ENCODE measurements at places on chromosomes 6 and 20. TPM values are rescaled to one million over a fixed set of nuclear protein-coding genes. Genes with fewer than 3 reads are reported as not detected.

DNA sequence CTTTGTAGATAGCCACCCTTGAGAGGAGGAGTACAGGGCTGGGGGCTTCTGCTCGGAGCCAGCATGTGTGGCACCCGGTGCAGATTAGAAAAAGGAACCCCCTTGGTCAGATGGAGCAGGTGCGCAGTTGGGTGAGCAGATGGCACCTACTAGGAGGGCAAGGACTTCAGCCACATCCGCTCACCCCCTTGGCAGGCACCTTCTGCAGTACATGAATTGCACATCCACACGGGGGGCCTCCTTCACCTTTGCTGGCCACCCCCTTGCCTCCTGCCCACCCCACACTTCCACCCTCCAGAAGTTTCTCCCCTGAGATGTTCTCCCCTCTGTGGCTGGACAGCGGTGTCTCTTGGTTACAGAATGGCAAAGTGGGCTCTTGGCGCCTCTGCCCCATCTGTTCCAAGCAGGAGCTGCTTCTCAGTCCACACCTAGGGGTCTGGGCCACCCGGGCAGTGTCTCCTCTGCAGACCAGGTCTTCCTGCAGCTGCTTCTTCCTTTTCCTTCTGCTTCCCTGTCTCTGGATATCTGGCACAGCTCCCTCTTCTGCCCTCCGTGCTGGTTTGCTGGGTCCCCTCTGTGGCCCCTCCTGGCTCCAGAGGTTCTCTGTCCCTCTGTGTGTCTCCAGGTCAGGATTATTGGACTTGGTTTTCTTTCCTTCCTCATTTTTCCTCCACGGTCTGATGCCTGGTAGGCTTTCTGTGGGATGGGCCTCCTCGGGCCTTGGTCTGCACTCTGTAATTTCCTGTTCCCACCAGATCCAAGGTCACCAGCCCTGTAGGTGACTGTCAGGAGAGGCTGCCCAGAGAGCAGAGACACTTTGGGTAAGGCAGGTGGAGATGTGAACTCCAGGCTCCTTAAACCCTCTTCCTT, 4.1 kb downstream of the MDFI start:
- no peak for DNase-seq

GRCh38 chr6:168362276-168362990, 42.9 kb upstream of the DACT2 start:
- no peak for DNase-seq

DNA sequence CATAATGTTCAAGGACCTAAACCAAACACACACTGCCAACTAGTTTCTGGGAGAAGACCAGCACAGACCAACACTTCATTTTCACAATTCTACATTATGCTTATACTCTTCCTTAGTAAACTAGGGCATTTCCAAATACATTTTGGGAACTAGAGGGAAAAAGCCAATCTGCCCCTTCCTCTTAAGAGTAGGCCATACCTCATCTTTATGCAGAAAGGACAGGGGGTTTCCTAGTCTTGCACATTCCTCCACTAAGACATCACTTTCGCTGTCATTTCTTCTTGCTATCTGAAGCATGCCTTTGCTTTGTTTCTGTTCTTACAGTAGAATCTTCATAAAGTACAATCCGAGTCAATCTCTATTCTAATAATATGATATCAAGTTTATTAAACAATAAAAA, 105.7 kb downstream of the SMLR1 start:
- no peak for DNase-seq

The ARFGEF3 gene
- total RNA-seq = 0.18 TPM

The CHRNA4 gene
- total RNA-seq = 145 TPM

The GRM1 gene
- total RNA-seq = not detected

The SUMO4 gene
- 1.1 TPM for total RNA-seq

DNA sequence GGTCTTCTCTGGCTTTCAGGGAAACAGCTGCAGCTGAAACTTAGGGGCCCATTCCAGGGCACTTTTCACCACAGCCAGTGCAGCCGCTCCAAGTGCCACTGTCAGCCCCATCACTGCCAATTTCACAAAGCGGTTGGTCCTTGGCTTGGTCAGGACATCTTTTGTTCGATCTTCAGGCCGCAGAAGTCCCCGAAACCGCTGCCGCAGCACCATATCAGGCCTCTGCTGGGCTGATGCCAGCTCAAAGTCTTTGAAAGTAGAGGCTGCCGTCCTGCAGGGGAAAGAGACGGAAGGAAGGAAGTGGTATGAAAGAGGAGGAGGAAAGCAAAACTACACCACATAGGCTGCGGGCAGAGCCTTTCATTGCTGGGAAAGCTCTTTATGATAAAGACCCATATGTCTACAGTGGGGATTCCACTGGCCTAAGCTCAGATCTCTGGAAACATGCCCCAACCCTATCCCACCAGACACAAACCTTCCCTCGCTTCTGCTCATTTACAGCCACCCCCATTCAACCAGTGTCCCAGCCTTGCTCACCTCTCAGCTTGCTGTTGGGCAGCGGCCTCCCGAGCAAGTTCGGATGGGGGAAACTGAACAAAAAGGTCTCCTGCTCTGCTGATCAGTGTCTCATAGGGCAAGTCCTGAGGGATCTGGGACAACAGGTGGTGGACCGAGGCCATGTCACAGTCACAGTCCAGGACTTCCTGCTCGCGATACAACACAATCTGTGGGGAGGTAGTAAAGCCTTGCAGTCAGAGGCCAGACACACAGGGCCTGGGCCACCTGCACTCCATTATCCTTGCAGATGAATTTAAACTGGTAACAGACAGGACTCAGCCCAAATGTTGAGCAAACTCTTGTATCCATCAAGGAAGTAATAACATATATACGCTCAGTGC, 23.5 kb downstream of the TBC1D20 start:
- no peak for DNase-seq

DNA sequence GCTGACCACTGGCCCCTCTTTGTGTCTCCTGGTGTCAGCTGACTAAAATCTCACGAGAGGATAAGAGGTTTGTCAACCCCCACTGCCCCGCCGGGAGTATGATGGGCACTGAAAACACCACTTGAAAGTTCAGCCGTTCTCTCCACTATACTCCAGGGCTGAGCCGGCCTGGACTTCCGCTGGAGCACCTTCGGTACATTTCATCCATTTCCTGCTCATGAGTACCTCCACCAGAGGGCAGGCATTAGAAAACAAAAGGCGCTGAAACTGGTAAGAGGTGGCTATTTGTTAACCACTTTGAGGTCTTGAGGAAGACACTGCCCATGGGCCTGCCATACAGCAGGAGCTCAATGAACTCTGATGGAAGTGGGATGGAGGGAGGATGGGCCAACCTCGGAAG, 17.9 kb upstream of the ANKRD60 start:
- DNase-seq = no peak

The KCNK5 gene
- total RNA-seq = 62.3 TPM

DNA sequence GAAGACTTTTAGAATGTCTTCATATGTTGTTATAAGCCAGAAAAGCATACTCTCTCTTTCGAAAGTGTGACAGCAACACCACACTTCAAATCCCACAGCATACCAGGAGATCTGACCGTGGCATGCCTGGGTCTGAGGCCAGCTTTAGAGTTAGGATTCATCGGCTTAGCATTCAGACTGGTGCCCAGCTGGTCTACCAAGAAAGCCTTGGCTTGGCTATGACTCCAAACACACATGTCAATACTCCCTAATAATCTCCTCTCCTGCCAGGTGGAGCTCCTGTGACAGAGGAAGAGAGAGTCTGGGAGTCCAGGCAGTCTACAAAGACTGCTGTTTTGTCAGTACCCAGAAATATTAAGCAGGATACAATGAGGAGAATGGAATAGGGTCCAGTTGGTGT, 77.1 kb upstream of the MAN1A1 start:
- DNase-seq = no peak

The HELZ2 gene
- total RNA-seq = 18.1 TPM

GRCh38 chr6:21694168-21694567, 100.6 kb downstream of the SOX4 start:
- DNase-seq = no peak

GRCh38 chr20:57707849-57708693, 1.7 kb downstream of the PMEPA1 start:
- DNase-seq = no peak

DNA sequence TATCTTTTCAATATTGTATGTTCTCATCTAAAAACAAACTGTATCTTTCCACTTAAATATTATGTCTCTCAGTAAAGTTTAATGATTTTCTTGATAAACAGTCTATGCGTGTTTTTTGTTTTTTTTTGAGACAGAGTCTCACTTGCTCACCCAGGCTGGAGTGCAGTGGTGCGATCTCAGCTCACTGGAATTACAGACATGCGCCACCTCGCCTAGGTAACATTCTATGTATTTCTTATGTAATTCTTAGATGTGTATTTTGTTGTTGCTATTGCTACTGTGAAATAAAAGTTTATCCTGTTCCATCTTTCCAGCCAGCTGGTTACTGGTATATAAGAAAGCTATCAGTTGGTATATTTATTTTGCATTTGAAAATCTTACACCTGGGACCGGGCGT, 29.4 kb downstream of the ABHD12 start:
- DNase-seq = no peak

- DNase-seq = no peak
Measured at GRCh38 chr20:56872620-56873458, 243.7 kb downstream of the TFAP2C start.

- peak; percentile 98 for DNase-seq
Measured at GRCh38 chr20:45890985-45891983, at the start of the genes CTSA and NEURL2. Gene CTSA, plus strand, starts transcription at chr20:45891335. Its CDS starts 234 bp downstream, at chr20:45891569. Gene NEURL2, minus strand, starts transcription at chr20:45891208. Its CDS starts 217 bp downstream, at chr20:45890991.

The FYN gene
- 30.0 TPM for total RNA-seq

DNA sequence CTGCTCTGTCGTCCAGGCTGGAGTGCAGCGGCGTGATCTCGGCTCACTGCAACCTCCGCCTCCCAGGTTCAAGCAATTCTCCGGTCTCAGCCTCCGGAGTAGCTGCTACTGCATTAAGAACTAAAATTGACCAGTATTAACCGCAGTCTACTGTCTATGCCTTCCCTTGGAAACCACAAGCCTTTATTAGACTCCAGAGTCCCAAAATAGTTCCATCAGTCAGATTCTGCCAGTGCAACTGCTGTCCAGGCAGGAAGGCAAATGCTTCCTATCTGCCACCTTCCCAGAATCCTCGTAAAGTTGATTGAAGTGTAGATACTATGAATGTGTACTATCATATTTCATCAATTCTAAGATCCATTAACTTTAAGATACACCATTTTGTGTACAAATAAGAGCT, 16.7 kb downstream of the KAT14 start:
- DNase-seq = no peak

GRCh38 chr6:91633374-91634111, 1046.7 kb upstream of the MAP3K7 start:
- no peak for DNase-seq

The ECI2 gene
- total RNA-seq = 129 TPM

- no peak for DNase-seq
Measured at GRCh38 chr20:15674253-15675060, 898.8 kb downstream of the KIF16B start.

- DNase-seq = no peak
Measured at GRCh38 chr20:12012241-12013222, 94.8 kb downstream of the BTBD3 start.

DNA sequence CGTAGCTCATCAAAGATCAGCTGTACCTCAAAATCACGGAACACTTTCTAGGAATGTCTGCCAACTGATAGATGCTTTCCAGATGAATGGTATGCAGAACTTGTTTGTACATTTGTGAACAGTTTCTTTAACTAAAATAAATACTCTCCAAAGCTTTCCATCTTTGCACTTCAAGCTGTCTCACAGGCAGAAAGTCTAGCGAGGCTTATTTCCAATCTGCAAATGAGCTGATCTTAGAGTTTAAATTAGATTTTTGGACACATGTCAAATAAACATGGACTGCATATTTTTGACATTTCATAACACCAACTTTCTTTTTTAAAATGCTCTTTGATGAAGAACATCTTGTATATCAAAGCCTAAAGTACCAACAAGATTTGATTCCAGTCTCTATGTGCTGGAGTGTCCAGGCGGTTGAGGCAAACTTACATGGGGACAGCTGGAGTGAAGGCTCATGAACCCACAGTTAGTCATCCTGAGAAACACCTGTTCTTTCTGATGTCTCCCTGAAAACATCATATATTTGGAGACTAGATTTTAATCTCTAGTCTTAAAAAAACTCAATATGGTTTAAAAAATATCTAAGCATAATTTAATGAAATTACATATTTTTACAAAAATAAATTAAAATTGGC, 268.6 kb upstream of the AGPAT4 start:
- no peak for DNase-seq

The KCNK16 gene
- not detected for total RNA-seq

DNA sequence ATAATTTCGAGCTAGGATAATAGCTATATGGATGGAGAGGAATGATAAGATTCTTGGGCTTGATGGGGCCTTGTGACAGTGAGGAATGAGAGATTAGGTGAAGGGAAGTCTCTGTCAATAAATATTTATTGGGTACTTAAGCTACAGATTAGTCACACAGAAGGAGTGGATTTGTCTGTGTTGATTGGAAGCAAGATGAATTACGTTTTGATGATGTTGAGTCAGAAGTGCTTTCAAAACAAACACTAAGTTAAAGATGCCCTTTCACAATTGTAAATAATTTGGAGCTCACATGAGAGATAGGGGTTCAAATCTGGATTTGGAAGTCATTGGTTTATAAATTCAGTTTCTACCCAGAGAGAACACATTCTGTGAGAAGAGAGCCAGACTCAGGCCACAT, 834.2 kb downstream of the KIF16B start:
- DNase-seq = no peak

- DNase-seq = peak; percentile 88
Measured at GRCh38 chr20:35284267-35284991, at the start of gene EIF6. Gene EIF6, minus strand, starts transcription at chr20:35284772. Its CDS starts 285 bp downstream, at chr20:35284487.

GRCh38 chr20:57051096-57051495, 215.3 kb downstream of the BMP7 start:
- no peak for DNase-seq
